ENCODE measurements at places on chromosomes 7 and 10.

DNA sequence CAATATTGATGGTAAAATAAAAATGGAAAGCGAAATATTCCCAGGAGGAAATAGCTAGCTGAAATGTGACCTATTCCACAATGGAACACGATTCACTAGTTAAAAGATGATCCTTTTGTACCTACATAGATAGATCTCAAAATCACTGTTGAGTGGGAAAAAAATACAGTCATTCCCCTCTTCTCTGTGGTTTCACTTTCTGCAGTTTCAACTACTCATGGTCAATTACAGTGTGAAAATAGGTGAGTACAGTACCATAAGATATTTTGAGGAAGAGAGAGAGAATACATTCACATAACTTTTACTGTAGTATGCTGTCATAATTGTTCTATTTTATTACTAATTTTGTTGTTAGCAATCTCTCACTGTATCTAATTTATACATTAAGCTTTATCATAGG lies 56.0 kb upstream of the COL13A1 start:
- no peak for DNase-seq

GRCh38 chr7:4014346-4015050 lies 667.6 kb upstream of the FOXK1 start:
- DNase-seq: no peak

GRCh38 chr7:88121335-88121734 lies 98.5 kb downstream of the SRI start:
- DNase-seq: no peak

GRCh38 chr7:137996386-137996851 lies 5.5 kb downstream of the CREB3L2 start:
- DNase-seq: no peak

- no peak for DNase-seq
Measured at GRCh38 chr7:116433246-116433645, 66.3 kb upstream of the CAV2 start.

All from effector CD4-positive, alpha-beta T cell (primary cell).